ENCODE measurements at places on chromosomes 2 and 18.

DNA sequence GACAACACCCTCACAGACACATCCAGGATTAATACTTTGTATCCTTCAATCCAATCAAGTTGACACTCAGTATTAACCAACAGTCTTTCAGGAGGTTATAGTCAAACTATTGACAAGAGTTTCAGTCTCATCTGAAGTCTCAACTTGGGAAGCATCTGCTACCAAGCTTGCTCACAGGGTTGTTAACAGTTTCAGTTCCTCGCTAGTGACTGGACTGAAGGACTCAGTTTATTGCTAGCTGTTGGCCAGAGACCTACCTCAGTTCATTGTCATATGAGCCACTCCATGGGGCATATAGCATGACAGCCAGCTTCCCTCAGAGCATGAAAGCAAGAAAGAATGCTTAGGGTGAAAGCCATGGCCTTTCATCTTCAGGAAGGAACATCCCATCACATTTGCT lies 228.6 kb downstream of the EPHA4 start:
- no peak for DNase-seq

DNA sequence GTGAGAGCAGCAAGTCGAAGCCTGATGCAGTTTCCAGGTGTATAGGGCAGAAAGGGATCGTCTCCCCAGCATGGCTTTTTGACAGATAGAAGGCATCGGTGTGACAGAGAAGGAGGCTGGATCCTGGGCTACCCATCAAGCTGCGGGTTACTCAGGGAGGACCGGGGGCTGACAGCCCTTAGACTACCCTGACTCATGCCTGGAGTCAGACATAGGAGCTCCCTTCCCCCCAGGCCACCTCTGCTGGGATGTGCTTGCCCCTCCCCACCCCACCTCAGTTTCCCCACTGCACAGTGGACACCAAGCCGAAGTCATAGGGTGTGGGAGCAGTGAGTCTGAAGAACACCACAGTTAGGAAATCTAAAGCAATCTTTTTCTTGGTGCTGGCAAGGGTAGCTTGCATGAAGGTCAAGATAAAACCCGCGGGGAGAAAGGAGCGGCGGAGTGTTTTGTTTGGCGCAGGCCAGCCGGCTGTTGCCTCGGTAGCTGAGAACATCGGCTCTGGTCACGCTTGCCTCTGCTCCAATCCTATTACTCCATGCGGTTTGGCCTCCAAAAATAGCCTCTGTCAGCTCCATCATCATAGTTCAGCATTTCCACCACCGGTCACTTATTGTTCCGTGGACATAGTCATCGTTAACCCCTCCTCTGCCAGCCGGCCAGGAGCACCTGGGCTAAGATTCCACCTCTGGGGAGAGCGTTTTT lies 169.2 kb upstream of the GLI2 start:
- no peak for DNase-seq

DNA sequence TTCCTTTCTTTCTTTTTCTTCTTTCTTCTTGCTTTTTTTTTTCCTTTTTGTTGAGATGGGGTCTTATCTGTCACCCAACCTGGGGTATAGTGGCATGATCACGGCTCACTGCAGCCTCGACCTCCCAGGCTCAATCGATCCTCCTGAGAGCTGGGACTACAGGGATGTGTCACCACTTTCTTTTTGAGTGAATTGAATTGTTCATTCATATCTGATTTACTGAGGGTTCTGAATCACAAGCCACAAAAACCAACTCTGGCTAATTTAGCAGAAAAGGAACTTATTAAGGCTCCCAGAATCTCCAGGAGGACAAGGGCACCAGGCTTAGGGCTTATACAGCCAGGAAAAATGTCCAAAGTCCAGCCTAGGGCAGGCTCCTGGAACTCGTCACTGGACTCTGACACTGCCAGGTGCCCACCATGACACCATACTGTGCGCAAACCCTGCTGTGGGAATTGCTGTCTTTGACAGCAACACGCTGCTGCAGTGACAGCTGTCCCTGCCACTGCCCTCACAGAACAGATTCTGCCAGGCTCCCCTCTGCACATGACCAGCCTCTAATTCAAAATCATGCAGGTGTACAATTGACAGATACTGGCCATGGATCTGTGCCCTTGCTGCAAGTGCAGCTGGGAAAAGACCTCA lies 42.9 kb upstream of the EML6 start:
- no peak for DNase-seq

DNA sequence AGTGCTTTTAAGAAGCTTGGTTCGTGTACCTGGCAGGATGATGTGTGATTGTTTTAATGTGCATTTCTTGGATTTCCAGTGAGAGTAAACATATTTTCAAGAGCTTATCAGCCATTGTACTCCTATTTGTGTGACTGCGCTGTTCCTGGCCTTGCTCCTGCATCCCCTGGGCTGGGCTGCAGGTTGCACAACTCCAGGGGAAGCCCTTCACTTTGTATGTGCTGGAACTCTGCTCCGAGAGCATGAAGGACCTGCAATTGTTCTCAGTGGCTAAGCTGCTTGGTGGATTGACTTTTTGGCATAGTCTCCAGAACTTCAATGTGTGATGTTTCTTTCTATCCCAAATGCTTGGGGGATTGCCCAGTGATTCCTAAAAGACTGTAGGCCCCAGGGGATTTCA lies 18.8 kb downstream of the ATP6V1C2 start:
- DNase-seq = no peak

GRCh38 chr2:235567842-235568241 lies 74.0 kb downstream of the AGAP1 start:
- DNase-seq = no peak

- DNase-seq = no peak
Observed at GRCh38 chr2:105678346-105678745, 66.4 kb upstream of the NCK2 start.

GRCh38 chr2:52857722-52858121 lies 909.9 kb upstream of the CHAC2 start:
- no peak for DNase-seq

- DNase-seq = no peak
Observed at GRCh38 chr2:16252891-16253290, 312.5 kb downstream of the MYCN start.

- no peak for DNase-seq
Observed at GRCh38 chr18:50338122-50338521, 36.7 kb upstream of the SKA1 start.

DNA sequence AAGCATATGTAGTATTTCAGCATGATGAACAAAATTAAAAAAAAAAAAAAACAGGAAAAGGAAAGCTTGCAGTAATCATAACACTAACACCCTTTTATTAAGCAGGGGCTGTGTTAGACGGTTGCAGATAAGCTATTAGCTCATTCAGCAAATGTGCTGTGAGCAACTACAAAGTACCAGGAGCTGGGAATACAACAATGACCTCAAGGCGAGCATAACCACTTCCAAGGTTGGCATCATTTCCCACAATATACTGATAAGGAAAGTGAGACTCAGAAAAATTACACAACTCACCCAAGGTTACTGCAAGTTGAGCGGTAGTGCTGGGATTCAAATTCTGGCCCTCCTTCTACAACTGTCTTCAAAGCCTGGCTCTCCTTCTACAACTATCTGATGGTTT lies 38.2 kb upstream of the ACTR3 start:
- no peak for DNase-seq

DNA sequence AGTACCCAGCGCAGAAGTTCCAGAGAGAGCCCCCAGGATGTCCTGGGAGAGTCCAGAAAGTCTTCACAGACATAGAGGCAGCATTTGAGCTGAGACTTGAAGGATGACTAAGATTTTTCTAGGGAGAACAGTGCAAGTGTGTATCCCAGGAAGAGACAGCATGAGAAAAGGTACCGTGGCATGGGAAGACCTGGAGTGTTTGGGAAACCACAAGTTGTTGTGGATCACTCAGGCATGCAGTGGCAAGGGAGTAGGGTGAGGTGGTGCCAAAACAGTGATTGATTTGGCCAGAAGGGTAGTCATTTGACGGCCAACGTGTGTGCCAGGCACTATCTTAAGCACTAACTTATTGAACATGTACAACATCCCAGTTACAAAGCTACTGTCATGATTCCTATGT lies 24.5 kb upstream of the KCNK3 start:
- no peak for DNase-seq

- DNase-seq = no peak
Observed at GRCh38 chr2:12762976-12763375, 46.2 kb downstream of the TRIB2 start.

GRCh38 chr18:72539901-72540300 lies 4.2 kb downstream of the CBLN2 start:
- peak; percentile 44 for DNase-seq

DNA sequence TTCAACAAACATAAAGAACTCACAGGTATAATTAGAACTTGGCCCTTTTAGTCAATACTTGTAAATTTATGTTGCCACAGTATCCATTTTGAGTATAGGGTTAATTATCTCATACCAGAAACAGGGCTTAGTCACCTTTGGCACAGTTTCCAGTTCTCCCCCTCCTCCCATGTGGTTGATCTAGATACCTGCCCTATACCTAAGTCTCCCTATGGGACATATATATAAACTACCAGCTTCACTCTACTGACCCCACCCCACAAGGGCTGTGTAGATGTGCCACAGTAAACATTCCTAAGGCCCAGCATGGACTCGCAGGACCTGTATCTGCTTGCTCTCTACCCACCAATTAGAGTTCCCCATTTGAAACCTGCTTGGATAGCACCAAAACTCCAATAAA lies 371.7 kb upstream of the RND3 start:
- DNase-seq = no peak

All from NCI-H187 treated with DMSO at 0.1 percent for 48 hours (cell line).